NCI-H1105 treated with DMSO at 0.1 percent for 48 hours (cell line): ENCODE measurements at places on chromosomes 11 and 22.

DNA sequence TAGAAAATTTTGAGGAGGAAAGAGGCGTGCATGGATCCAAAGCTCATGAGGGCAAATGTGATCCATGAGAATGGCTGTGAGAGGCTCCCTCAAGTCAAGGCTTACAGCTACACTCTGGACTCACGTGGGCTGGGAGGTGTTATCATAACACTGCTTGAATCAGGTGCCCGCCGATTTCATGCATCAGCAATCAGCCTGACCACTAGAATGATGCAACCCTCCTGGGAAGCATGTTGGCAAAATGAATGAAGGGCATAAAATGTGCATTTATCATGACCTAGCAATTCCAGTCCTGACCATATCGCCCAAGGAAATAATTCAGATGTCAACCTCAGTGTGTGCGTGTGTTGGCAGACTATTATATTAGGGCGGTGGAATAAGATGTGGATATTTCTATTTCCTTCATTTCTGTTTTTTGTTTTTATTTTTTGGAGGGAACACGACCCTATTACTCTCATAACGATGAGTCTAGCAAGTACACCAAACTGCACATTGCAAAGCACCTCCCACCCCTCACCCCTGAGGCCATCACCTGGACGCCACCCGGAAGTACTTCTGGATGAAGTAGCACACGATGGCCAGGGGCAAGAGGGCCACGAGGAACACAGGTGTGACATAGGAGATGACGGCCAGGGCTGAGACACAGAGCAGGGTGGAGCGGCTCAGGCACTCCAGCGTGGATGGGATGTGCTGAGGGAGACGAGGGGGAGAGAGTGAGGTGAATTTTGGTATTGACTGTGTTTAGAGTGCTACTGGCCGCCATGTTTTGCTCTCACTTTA, 15.7 kb upstream of the KCNJ11 start:
- no peak for DNase-seq

GRCh38 chr11:89052220-89052619, 13.6 kb downstream of the GRM5 start:
- no peak for DNase-seq

DNA sequence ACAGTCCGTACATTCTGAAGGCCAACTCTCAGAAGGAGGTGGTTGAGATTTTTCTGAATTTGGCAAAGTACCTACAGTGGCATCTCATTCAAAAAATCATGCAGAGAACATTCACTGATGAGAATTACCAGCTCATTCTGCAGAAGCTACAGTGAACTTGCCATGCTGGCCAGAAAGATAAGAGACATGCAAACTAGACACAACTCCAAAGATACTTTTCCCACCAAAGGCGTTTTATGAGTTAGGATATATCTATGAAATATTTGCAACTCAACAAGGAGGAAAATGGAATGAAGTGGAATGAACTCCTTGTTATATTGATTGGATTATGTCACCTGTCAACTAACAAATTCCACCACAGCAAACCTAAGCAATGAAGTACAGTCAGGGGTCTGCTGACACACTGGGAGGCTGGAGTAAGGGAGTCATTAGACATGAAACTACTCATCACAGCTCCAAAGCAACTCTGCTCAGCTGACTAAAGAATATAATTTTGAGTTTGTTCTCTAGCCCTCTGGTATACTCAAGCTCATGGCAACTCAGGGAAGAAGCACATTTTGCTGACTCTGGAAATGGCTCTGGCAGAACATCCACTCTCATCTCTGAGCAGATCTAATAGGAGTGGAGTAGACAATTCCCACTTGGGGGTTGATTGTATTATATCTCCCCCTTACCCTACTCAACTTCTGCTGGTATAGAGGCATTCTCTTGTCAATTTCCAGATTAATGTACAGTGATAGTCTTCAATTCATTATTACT, 22.9 kb downstream of the MAML2 start:
- no peak for DNase-seq

DNA sequence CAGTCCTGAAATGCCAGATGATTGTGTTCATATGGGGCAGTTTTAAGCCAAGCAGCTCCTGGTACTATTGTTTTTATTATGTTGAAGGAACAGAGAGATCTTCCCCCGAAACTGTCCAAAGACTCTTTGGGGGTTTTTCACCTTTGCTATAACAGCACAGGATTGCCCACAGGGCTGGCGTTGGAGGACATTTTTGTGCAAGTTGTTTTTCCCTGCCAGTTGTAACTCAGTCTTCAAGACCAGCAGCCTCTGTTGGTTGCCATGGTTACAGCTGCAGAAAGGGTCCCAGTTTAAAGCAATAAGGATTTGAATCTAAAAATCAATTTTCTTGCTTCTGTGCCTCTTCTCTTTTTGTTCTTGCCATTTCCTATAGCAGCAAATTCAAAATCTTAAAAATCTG, 45.4 kb upstream of the YWHAH start:
- no peak for DNase-seq

DNA sequence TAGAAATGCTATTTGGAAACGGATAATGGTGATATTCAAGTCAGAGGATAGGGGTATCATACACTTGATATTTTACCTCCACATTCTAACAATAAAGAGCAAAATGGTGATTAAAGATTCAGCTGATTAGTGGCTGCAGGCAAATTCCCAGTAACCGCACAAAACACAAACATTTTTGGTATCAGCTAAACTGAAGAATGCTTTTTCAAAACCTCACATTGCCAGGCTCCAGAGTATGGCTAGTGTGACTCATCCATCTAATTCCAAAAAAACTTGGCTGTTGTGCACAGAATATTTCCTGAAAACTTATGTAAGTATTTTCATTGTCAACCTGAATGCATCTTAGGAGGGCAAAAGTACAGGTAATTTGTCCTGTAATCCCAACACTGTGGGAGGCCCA, 10.9 kb downstream of the SRPRA start:
- DNase-seq, result no peak

DNA sequence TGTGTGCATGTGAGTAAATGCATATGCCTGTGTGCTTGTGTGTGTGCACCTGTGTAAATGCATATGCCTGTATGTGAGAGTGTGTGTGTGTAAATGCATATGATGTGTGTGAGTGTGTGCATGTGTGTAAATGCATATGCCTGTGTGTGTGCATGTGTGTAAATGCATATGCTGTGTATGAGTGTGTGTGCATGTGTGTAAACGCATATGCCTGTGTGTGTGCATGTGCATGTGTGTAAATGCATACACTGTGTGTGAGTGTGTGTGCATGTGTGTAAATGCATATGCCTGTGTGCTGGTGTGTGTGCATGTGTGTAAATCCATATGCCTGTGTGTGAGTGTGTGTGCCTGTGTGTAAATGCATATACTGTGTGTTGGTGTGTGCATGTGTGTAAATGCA, 37.8 kb downstream of the GGTLC2 start:
- DNase-seq, result no peak

- no peak for DNase-seq
Observed at GRCh38 chr11:69908511-69909220, 89.5 kb upstream of the FGF3 start.

GRCh38 chr22:36769541-36770512, 6.1 kb downstream of the IFT27 start:
- no peak for DNase-seq
